ENCODE measurements at places on chromosomes 16 and 17.

DNA sequence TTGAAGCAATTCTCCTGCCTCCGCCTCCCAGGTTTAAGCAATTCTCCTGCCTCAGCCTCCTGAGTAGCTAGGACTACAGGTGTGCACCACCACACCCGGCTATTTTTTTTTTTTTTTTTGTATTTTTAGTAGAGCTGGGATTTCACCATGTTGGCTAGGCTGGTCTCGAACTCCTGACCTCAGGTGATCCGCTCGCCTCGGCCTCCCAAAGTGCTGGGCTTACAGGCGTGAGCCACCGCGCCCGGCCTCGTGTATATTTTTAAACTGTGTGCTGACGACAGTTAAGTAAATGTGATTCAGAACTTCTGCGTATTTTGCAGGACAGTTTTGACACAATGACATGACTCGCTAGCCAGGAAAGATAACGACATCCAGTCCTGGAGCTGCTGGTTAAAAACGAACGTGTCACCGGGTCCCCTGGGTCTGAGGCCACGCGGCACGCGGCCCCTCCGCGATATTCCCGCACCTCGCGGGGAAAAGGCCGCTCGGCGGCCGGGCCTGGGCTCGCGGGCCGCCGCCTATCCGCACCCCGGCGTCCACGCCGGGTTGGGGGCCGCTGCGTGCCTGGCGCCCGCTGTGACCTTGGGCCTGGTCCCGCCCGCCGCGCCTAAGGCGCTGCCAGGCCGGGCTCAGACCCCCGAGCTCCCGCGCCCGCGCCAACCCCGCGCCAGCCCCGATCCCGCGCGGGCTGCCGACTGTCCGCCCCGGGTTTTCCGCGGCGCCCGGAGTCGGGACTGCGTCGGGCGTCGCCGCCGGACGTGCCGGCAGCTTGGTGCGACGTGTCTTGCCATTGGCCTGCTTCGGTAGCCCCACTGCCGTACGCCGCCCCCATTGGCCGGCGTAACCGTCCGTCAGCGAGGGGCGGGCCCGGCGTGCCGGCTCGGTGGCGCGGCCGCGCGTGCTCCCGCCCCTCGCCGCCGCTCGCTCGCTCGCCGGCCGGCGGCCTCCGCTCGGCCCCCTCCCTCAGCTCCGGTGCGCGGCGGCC is at the start of gene FOXK2:
Gene FOXK2 (plus strand): TSS at position 907 of the 985 bp plus-strand sequence. CDS start 157 bp downstream, outside the sequence.
- peak; percentile 95 for DNase-seq

- DNase-seq = no peak
Observed at GRCh38 chr16:87597324-87597830, 4.9 kb upstream of the JPH3 start.

- no peak for DNase-seq
Observed at GRCh38 chr17:40588552-40588951, 23.3 kb upstream of the CCR7 start.

DNA sequence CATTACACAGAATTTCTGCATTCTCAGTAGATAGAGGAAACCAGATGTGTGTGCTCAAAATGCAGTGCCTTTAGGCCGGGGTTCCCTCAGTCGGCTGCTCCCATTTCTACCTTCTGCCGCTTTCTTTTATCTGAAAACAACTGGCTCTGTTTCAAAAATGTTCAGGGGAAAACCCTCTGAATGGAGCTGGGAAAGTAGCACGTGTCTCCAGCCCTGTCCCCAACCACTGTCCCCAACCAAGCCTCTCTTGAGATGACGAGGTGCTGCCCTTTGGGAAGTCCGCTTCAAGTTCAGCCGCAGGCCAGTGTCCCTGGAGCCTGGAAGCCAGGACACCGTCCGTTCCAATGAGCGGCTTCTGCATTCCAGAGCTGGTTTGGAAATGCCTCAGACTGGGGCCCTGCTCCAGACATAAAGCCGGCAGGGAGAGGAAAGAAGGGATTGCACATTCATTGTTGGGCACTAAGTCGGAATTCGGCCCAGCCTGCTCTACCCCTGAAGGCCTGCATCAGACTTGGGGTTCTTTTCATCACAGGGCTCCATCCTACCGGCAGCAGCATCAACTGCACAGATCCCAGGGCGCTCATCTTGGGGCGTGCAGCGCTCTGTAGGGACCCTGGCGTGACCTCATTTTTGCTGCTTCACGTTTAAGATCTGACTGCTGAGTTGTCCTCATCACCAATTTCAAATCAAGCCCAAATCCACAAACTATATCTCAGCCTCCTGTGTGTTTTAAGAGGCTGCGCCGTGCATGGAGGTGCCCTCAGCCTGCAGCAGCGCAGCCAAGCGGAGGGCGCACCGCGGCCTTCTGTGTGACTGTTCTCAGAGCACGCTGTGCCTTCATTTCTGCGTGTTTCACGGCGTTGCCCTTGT is 111.3 kb downstream of the BANP start:
- DNase-seq = no peak

Measured in activated CD4-positive, alpha-beta T cell treated with anti-CD3 and anti-CD28 coated beads for 36 hours (primary cell).